ENCODE measurements at places on chromosomes 4 and X.

DNA sequence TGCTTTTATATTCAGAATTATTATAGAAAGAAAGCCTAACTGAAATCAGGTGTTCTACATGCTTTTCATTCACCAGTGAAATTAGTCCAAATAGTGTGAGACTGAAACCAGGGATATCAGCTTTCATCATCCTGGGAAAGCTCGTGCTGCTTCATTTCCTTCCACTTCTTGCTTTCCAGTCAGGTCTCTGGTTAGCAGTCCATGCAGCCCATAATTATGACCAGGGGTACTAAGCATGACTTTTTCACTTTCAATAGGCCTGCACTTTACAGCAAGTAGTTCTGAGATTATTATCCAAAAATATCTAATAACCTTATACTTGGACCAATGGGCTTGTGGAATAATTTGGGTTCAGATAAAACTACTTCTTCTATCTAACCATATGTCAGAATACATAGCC lies 673.2 kb upstream of the MAGEB2 start:
- no peak for DNase-seq

DNA sequence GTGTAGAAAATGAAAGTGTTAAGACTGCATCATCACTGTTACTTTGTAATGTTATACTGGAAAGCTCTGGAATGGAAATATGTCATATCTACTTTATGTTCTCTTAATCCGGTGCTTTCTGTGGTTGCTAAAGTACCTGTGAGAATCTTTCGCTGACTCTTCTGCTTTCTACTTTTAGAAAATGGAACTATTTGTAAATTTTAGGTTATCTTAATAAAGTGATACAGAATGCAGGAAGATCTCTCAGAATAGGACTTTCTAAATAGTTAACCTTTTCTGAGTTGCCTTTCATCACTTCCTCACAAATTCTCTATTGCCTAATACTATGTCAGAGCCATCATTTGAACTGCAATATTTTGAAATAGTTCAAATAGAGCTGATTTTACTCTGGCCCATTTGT lies 69.3 kb downstream of the BMP2K start:
- DNase-seq, result no peak

DNA sequence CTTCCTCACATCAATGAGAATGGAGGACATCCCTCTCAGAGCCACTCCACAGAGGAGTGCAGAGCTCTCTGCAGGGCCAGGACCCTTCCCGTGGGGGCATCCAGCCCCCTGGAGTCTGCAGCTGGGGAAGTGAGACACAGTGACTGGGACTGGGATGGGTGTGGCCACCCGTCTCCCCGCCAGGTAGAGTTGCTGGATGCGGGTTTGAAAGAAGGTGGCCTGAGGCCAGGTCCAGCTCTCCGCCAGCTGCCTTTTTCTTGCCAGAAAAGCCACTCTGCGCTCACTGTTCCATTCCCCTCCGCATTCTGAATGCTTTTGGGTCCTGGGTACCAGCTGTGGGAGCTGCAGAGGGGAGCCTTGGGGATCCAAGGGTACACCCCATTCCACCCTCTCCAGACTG lies 82.6 kb downstream of the ABLIM2 start:
- DNase-seq, result no peak

GRCh38 chr4:89563431-89563830 lies 255.8 kb upstream of the GPRIN3 start:
- no peak for DNase-seq

- DNase-seq, result no peak
Observed at GRCh38 chr4:146453181-146453807, 68.4 kb downstream of the SLC10A7 start.

- no peak for DNase-seq
Observed at GRCh38 chr4:117983541-117984365, 50.5 kb upstream of the NDST3 start.

DNA sequence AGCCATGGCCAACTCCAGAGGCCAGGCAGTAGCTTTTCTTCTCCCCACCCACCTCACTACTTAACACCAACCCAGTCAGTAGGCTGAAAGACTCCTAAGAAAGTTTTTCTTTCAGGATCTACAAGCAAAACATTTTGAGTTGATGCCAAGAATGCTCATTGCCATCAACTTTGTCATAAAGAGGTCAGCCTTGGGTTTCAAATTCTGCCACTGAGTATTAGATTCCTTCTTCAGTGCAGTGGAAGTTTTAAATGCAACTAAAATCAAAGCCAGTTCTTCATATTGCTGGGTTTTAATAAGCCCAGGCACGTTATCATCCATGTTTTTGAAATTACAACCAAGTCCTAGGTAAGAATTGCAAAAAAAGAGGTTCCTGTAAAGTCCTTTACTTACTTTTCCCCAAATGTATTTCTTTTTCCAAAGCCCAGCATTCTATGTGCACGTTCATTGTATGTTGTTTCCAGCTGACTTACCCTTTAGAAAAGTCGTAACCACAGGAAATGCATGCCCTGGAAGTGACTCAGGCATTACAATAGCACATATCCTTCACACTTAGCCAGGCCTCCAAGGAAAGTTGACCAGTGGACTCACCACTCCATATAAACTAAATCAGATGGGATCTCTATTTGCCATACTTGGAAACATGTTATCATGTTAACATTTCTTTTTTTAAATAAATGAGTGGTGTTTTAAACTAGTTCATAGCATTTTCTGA lies 229.9 kb downstream of the SOX3 start:
- DNase-seq, result no peak

DNA sequence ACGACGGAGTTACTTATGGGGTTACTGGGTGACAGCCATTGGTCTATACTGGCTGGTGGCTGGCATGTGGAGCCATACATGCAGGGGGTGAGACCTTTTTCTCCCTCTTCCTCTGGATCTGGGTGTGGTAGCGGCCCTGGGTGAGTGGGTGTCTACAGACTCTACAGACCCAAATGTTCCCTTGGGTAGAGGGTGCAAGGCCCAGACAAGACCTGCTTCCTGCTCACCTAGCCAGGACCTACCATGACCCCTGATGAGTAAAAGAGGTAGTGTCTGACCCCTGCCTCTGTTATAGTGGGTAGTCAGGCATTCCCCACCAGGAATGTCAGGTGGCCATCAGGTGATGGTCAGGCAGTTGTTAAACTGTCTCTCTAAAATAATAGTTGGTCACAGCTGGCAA lies 66.8 kb downstream of the SLC2A9 start:
- DNase-seq, result no peak

- no peak for DNase-seq
Observed at GRCh38 chr4:157072002-157072401, 3.9 kb upstream of the GLRB start.

DNA sequence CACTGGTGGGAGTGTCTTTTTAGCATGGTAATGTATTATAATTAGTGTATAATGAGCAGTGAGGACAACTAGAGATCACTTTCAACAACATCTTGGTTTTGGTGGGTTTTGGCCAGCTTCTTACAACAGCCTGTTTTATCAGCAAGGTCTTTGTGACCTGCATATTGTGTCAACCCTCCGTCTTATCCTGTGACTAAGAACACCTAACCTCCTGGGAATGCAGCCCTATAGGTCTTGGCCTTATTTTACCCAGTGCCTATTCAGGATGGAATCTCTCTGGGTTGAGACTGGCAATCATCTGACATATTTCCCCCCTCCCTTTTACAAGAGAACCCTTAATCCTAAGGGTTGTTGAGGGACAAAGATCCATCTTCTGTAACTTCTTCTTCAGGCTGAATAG lies 21.9 kb upstream of the ADH4 start:
- no peak for DNase-seq

DNA sequence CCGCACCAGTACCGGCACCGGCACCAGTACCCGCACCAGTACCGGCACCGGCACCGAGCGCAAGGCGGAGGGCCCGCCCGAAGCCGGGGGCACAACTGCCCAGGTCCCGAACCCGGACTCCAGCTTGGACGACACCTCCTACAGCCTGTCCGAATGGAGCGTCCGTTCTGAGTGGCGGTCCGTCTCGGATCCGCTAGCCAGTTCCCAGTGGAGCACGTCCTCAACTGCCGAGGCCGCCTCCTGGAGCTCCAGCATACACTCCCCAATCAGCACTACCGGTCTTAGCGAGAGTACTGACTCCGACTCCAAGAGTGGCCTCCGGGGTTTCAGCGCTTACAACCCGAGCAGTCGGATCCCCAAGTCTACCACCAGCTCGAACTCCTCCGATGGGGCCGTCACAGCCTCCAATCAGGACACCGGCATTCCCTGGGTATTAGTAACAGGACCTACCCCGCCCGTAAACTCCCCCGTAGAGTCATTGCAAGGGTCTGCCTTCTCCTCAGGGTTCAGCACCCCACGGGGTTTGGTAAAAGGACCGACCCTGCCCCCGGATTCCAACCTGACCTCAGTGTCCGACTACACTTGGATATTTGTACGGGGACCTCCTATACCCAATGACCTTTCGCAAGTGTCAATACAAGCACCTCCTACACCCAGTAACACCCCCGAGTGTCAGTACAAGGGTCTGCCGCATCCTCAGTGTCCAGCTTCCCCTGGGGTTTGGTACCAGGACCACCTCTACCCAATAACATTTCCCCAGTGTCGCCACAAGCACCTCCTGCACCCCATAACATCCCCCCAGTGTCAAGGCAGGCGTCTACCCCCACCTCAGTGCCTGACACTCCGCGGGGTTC lies 721 bp upstream of the MAOA start:
- no peak for DNase-seq

DNA sequence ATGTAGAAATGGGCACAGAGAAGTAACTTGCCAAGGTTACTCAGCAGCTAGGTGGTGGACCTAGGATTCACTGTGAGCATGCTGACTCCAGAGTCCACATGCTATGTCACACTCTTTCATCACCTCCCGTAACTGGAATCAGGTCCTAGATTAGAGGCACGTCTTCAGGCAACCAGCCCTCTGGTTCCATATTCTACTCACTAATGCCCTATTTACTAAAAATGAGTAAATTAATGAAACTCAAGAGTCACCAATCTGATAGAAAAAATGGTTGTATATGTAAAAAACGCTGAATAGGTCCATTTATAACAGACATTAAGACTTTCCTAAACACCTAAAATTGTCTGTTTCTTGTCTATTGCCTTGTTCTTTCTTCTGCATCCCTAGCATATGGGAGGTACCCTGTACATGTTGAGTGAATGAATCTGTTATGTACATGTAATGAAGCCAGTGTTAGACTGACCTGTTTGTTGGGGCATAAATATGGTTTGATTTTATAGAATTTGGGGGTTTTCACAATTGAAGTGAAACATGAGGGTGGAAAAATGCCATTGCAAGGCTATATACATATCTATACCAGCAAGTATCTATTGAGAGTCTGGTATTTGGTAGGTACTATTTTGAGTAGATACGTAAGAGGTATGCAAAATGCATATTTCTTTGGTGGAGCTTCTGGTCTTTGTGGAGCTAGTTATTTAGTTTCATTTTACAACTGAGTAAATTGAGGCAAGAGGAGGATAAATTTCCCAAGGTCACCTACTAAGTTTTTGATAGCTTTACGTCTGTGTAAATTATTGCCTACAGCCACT lies 7.5 kb upstream of the RUFY3 start:
- no peak for DNase-seq

DNA sequence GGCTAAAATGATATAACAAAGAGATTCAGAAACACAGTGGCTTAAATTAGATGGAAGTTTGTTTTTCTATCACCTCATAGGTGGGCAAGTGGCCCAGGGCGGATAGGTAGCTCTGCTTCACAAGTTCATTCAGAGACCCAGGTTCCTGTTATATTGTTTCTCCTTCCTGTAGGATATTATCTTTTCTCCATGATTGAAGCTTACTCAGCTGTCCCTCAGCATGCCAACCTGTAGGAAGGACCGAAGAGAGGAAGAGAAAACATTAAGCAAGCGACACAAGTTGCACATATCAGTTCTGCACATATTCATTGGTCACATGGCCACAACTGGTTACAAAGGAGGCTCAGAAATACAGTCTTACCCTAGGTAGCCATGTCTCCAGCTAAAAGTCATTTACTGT lies 6.9 kb downstream of the KLHL5 start:
- DNase-seq, result no peak

DNA sequence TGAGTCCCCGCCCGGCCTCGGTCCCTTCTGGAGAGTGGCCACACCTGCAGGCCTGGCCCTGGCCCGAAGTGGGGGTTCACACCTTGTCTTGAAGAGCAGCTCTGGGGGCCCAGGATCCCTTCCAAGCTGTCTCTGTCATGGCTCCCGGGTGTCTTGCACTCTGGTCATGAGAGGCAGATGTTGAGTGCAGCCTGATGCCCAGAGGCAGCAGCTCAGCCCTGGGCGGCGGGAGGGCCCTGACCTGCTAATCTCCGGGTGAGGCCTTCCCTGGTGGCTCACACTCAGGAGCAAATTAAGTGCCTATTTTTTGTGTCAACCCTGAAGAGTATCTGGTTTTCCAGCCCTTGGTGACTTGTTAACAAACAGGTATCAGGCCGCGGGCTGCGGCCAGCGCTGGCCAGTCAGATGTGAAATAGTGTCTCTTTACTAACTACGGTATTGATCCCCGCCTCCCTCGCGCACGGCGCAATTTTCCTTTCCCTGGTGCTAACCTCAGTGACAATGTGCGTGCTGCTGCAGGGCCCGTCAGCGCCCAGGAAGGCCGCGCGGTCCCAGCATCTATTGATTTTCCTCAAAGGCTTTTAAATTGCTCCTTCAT lies 24.2 kb downstream of the NKX1-1 start:
- no peak for DNase-seq

DNA sequence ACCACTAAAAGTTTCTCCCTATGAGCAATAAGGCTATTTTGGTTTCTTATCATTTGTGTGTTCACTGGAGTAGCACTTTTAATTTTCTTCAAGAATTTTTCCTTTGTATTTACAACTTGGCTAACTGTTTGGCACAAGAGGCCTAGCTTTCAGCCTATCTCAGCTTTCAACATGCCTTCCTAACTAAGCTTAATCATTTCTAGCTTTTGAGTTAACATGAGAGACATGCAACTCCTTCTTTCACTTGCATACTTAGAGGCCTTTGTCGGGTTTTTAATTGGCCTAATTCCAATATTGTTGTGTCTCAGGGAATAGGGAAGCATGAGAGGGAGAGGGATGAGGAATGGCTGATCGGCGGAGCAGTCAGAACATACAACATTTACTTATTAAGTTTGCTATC lies 349.8 kb downstream of the OPHN1 start:
- no peak for DNase-seq

DNA sequence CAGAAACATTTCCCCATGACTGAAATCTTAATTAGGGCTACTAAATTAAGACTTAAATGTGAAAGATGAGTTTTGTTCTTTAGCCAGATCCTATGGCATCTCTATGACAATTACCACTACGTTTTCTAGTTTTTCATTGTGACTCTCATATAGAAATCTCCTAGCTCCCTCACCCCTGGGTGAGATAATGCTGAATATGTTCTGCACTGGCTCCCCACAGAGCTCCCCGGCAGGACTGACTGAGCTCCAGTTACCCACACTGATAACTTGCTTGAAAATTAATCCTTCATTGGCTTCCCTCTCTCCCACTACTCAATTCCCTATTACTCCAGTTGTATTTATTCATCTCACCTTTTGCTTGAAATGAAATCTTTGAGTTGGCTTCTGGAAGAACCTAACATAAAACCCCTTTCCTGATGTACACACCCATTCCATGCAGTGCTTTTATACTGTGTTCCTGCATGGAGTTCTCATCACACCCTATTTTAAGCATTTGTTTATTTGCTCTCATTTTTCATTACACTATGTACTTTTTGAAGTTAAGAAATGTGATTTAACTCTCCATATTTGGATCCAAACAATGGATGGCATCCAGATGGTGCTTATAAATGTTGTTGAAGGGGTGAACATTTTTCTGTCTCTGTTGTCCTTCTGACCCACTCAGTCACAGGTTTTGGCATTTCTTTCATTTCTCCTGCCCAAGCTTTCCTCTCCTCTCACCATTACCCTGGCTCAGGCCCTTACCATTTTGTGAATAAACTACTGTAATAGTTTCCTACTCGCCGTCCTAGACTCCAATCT lies 623.4 kb downstream of the SPRY1 start:
- DNase-seq, result no peak

GRCh38 chrX:132673331-132673730 lies 184.5 kb upstream of the MBNL3 start:
- DNase-seq, result no peak
